ENCODE measurements at places on chromosomes 16 and 17.

- DNase-seq: no peak
Observed at GRCh38 chr17:19897903-19898302, 30.2 kb upstream of the ULK2 start.

GRCh38 chr17:67054011-67054591, 9.7 kb downstream of the CACNG1 start:
- DNase-seq: no peak

DNA sequence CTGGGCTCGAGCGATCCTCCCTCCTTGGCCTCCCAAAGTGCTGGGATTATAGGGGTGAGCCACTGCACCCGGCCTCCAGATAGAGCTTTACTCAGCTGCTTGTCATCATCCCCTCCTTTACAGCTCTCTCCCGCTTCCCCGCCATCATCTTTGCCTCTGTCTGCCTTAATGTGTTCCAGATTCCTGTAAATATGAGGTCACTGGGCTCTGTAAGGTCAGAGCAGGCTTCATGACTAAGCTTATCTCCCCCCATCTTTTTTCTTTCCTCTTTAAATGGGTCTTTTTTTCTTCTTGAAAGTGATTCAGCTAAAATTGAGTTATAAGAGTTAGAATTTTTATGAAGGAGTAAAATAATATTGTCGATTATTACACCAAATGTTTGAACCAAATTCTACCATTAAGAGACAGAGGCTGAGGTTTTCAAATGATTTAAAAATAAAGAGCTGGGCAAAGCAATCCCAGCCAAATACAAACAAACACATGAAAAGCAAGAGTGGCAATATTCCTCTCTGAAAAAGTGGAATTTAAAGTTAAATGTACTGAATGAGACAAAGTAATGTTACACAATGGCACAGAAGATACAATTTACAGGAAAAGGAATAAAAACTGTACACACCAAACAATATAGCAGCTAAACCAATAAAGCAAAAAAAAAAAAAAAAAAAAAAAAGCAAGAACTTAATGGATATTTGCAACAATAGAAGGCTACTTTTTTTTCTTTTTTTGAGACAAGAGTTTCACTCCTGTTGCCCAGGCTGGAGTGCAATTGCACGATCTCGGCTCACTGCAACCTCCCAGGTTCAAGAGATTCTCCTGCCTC, 62.1 kb downstream of the CRISPLD2 start:
- DNase-seq: no peak

- no peak for DNase-seq
Observed at GRCh38 chr17:3828852-3829232, 17.2 kb downstream of the NCBP3 start.

- DNase-seq: no peak
Observed at GRCh38 chr17:282000-282911, 70.4 kb downstream of the RPH3AL start.

- no peak for DNase-seq
Observed at GRCh38 chr16:63617990-63618763, 1503.7 kb downstream of the CDH11 start.

GRCh38 chr16:5557966-5558365, 460.4 kb upstream of the EEF2KMT start:
- DNase-seq: no peak

GRCh38 chr17:51427856-51428255, 167.5 kb downstream of the UTP18 start:
- peak; percentile 42 for DNase-seq

GRCh38 chr16:78805556-78805955, 706.1 kb downstream of the WWOX start:
- no peak for DNase-seq

DNA sequence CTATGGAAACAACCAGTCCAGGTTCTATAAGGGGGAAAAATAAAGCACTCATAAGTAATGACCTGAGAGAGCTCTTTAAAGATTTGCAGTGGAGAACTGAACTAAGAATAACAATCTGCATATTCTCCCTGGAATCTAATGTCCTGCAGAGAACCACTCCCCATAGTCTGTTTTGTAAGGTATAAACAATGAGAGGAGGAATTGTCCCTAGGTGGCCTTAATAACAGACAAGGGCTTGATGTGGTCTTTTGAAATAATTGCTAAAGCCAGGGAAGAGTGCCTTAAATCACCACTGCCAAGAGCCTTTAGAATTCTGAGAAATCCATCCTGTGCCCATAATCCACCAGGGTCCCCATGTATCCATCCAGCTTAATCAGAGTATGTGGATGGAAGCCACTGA, 106.3 kb downstream of the CDH11 start:
- no peak for DNase-seq

DNA sequence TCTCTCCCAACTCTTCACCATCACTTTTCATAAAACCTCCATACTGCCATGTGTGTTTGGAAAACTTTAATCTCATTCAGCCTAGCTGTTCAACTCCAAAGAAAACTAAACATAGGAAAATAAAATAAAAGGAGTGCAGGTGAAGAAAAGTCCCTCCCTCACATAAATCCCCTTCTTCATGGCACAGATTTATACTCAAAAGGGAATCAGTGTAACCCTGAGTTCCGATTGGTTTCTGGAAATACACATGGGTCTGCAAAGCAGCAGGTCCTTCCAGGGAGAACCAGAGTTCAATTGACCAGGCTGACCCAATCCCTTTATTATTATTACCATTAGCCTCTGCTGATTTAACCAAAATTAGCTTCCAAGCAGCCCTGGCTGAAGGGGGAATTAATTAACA, 8.9 kb upstream of the HOXB2 start:
- DNase-seq: no peak

DNA sequence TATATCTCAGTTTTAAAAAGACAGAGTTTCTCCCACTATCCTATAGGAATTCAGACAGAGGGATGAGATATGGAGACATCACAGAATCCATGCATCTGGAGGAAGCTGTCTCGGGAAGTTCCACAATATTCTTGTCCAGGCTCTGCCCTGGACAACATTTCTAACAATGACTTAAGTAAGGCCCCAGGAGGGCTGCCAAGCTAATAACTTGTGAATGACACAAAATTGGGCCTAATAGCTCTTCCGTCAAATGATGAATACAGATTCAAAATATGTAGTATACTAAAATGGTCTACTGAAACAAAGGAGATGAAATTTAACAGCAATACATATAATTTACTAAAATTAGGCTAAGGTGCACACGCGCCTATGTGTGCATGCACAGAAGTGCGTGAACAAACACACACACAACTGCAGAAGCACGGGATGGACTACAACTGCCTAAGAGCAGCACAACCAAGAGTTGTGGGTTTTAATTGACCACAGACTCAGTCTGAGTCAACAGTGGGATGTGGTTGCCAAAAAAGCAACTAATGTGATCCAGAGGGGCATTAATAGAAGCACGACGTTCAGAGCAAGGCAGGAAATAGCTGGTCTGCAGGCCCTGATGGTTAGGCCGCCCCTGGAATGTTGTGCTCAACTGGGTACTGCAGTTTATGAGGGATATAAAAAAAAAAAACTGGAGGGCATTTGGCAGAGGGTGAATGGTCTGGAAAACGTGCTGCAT, 26.3 kb upstream of the HS3ST2 start:
- no peak for DNase-seq

DNA sequence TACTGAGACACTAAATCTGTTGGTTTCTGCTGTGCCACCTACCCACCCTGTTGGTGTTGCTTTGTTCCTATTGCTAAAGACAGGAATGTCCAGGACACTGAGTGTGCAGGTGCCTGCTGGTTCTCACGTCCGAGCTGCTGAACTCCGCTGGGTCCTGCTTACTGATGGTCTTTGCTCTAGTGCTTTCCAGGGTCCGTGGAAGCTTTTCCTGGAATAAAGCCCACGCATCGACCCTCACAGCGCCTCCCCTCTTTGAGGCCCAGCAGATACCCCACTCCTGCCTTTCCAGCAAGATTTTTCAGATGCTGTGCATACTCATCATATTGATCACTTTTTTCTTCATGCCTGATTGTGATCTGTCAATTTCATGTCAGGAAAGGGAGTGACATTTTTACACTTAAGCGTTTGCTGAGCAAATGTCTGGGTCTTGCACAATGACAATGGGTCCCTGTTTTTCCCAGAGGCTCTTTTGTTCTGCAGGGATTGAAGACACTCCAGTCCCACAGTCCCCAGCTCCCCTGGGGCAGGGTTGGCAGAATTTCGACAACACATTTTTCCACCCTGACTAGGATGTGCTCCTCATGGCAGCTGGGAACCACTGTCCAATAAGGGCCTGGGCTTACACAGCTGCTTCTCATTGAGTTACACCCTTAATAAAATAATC, 14.6 kb downstream of the STH start:
- DNase-seq: no peak

DNA sequence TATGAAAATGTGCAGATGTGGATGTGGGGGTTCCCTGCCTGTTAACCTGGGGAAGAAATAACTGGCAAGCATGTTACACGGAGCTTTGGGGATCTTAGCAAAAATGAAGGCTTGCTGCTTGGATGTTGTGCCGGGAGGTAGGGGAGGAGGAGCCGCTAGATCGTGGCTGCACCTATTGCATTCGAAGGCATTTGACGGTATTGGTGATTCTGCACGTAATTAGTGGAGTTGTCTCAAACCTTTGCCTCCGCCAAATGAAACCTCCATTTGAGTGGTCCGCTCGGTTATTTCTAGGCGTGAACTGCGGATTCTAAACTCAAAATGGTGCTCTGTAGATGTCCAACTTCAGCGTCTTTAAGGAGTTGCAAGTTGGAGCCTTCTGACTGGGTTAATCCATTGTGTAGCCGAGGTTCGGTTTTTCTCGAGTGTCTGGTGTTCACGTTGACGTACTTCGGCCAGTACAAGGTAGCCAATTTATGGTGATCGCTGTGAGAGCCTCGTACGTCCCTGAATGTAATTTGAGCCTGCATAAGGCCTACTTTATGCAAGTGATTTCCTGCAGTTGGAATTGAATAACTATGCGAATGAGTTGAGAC, 1.5 kb downstream of the TNRC6C start:
- no peak for DNase-seq

DNA sequence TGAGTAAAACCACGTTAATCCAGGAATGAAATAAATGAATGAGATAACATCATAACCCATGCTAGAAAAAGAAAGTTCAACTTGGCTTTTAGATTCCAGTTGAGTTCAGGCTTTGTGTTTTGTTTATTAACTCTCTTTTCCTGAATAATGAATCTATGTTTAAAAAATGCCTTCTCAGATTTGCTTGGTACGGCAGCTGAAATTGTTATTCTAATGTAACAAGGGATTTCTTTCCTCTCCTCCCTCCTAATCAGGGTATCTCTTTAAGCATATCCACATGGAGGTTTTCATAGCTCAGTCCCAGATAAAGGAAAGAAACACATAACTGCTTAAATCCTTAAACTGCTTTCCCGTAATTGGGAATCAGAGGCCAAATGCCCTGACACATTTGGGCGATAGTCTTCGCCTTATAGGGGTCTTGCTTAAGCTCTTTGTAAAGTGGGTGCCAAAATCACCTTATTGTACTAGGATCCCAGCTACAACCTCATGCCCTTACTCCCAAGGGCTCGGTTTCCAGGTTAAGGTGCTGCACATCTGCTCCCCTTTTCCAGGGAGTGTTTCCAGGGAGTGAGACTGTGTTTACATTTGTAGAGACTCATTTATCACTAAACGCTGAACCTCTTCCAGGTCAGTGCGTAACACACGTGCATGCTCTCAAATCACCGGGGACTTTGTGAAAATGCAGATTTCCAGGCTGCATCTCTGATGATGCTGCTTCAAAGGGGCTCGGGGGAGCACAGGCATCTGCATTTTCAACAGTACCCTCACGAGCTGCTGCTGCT, 142.8 kb upstream of the FOXF1 start:
- DNase-seq: no peak

GRCh38 chr16:57688487-57688986, 6.1 kb upstream of the DRC7 start:
- no peak for DNase-seq

DNA sequence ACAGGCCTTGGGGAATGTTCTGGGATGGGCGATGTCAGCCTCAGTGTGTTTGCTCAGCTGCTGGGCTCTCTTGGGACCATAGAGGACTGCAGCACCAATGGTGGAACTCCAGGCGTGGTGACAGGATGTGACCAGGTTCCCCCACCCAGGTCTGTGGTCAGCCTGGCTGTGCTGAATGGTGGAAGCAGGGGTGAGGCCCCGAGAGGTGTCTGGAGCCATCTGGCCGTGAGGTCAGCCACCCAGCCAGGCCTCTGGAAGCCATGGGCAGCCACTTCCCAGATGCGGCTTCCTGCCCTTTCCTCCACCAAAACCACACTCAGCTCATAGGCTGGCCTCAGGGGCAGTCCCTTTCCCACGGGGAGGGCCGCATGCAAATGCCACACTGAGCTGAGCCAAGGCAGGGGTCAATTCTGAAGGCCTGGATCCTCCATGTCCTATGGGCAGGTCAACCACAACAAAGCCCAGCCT, 7.8 kb upstream of the MAPK7 start:
- DNase-seq: no peak

GRCh38 chr16:15775663-15776304, 81.0 kb downstream of the MYH11 start:
- no peak for DNase-seq

DNA sequence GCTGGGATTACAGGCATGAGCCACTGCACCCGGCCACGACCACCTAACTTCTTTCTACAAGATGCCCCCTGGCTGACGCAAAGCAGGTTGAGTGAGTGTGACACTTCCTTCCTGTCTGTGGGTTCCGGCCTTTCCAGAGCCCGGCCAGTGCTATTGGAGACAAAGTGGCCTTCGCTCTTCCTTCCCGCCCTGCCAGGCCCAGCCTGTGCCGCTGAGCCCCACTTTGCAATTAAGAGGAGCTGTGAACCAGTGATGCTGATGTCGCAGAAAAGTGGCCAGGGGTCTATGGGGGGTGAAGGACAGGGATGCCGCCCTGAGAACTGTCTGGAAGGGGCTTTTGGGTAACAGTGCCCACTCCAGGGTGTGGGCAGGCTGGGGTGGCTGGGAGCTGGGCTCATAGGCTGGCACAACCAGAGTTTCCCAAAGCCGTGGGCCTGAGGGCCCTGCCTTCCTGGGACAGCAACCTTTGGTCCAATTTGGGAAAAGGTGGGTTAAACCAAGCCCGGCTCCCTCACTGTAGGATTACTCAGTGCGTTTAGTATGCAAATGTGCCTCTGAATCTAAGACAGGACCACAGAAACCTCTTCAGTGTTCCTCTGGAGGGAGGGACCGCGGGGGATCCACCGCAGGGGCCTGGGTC, 174.9 kb downstream of the SEC14L1 start:
- no peak for DNase-seq

All from activated CD4-positive, alpha-beta T cell treated with anti-CD3 and anti-CD28 coated beads, Interleukin-2, amount 50 U/mL, for 24 hours (primary cell).